Stimulated activated CD4-positive, alpha-beta T cell treated with anti-CD3 and anti-CD28 coated beads, TNF-alpha, amount 100 ng/mL, for 24 hours (primary cell): ENCODE measurements at places on chromosomes 5 and 9.

DNA sequence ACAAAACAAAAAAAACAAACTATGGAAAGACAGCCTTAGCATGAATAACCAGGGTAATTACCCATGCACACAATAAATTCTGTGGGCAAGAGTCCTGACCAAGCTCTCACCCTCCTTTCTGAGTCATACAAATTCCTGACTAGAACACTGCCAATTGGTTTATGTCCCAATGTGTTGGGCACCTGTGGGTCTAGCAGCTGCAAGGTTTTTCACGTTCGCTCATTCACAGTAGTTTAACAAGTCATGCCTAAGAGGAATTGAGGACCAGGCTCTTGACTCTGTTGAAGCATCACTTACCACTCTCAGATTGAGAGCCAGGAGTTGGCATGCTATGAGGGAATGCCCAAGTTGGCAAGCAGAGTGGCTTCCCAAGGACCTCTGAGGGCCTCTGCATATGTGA is 205.5 kb upstream of the SLC24A2 start:
- DNase-seq: no peak

DNA sequence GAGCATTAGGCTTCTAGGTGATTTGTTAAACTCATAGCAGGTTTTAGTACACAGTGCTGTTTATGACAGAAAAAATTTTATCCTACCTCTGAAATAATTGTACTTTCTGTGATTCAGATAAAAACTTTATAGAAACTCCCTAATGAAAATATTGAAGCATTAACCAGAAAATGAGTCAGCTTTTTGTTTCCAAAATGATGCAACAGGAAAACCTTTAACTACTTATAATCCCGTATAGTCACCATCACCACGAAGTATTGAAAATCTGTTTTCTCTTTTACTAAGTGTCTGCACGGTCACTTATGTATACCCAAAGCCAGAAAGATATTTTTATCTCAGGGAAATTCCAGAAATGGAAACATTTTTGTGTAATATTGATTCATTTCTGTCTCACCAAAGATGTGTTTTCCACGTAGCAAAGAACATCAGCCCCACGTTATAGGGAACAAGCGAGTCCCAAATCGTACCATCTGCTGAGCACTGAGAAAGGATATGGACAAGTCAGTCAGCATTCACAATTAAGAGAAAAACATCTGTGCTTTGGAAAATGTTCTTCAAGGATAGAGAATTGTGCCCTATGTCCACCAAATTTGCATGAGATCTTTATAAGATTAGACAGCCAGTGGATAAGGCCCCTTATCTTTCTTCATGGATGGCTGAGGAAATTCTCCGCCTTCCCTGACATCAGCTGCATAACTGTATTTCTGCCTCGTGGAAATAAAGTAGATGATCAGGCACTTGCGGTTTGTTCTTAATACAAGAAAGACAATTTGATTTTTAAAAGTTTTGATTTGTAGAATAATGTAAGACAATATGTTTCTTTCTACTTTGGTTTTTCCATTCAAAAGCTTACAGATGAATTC is 41.9 kb downstream of the TNFAIP8 start:
- DNase-seq: no peak

DNA sequence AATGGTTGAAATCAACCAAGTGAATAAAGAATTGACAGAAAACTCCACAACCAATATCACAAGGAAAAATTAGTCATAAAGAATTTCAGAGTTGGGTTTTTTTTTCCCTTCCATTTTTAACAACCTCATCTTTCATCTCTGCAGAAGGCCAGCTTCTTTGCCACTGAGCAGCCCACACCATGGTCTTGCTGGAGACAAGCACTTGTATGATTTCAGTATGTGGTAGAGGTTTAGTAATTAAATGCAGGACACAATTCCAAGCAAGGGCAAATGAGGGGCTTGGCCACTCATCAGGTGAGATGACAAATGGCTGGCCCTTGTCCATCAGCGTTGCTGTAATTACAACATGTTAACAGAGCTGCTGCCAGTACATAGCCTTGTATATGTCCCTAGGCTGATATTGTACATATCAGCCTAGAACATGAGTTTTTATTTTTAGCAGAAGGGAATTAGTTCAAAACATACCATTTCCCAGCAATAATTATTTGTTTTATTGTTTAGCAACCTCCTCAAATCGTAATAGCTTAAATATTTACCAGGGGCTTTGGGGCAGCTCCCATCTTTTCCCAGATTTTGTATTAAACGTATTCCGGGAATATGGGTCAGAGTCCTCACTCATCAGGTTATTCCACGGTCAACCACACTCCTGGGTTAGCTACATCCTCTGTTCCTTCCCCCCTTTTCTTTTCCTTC is 5.0 kb upstream of the C9 start:
- no peak for DNase-seq

GRCh38 chr9:36987891-36988290 is 46.2 kb downstream of the PAX5 start:
- no peak for DNase-seq

DNA sequence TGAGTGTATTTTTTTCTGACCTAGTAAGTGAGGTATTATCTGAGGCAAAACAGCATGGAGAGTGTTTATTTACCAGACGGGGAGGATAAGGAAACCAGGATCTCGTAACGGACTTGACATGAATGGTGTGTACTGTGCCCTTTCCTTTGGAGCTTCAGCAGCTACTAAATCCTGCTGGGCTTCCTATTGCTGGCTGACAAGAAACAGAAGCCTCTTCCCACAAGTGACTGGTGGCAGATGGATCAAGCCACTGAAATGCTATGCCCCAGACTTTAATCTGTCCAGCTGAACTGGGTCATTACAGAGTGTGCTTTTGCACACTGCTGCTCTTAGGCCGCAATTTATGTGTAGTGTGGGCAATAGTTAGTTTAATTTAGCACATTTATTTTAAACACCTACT is 162.7 kb upstream of the MRPS30 start:
- DNase-seq: no peak
